ENCODE measurements at places on chromosomes 4 and X.

DNA sequence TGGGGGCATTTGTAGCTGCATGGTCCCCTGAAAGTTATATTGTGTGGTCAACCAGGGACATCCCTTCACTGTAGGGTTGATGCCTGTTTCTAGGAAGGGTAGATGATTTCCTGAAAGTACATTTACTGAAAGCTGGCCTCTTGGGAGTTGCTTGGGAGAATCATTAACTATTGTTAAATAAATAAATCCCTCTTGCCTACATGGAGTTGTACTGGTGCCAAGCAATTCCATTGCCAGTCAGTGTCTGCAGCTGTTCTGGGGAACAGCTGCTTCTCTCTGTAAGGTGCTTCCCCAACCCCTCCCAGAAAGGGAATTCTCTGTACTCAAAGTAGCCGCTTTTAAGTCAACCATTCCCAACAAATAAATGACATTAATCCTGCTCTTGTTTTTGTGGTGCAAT, 51.1 kb downstream of the C4orf51 start:
- peak; percentile 63 for DNase-seq

GRCh38 chr4:139295206-139295941, 5.9 kb upstream of the NAA15 start:
- peak; percentile 90 for DNase-seq

DNA sequence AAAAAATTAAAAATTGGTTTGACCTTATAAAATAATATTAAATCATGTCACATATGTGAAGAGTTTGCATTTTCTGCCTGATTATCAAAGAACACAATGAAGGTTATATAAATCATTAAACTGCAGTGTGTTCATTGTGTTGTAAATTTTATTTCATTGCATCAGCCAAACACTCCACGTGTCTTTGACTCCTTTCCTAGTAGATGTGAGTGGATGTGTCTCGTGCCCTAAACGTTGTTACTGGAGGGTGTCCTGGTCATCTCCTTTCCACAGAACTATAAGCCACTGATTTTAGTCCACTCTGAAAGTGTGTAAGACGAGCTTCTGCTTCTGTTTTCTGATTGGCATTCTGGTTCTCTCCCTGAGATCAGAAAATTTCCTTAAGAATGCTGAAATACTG, 127.3 kb downstream of the NDST4 start:
- no peak for DNase-seq

DNA sequence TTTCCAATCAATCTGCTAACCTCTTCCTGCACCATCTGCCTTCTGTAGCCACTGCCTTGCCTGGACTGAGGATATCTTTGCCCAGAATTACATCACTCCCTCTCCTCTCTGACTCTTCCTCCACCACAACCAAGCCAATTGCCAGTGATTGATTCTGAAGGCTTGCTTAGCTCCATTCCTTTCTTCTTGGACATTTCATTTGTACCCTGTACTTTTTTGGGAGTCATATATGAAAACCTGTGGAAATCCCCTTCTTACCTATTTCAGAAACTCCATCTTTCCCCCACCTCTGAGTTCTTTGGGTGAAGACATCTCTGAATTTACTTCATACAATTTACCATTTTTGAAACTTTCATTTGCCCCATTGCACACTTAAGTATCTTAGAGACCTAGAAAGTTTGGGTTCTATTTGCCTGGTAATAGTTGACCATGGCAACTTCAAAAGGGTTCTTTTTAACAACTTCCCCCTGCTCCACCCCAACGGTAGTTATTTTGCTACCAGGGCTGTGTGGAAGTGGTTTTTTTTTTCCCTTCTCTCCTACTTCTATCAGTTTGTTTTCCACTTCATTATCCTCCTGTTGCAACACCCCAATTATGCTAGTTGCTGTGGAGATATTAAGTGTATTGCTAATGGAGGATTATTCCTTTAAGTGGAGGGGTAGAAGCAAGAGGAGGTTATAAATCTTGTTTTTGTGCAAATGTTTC, 14.3 kb downstream of the SGMS2 start:
- DNase-seq: no peak

GRCh38 chr4:76881375-76881774, 16.6 kb downstream of the SOWAHB start:
- DNase-seq: no peak

DNA sequence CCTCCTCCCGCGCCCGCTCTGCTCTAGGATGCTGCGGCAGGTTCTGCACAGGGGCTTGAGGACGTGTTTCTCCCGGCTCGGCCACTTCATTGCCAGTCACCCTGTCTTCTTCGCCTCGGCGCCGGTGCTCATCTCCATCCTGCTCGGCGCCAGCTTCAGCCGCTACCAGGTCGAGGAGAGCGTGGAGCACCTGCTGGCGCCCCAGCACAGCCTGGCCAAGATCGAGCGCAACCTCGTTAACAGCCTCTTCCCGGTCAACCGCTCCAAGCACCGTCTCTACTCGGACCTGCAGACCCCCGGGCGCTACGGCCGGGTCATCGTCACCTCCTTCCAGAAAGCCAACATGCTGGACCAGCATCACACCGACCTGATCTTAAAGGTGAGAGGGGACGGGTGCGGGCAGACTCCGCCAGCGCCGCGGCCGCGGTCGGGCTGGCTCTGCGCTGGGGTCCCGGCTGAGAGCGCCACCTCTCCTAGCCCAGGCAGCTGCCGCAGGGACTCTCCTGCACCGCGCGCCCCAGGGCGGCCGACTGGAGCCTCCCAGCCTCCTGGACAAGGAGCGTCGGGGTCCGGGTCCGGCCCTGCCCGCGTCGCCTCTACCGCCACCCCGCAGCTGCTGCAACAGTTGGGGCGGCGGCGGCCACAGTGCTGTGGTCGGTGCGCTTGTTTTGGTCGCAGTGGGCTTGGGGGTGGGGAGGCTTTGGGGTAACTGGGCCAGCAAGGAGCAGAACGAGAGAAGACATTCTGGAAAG, at the start of gene PTCHD1:
Gene PTCHD1 (plus strand): TSS at position 2 of the 752 bp plus-strand sequence. CDS start 27 bp downstream, at position 29.
- DNase-seq: no peak

DNA sequence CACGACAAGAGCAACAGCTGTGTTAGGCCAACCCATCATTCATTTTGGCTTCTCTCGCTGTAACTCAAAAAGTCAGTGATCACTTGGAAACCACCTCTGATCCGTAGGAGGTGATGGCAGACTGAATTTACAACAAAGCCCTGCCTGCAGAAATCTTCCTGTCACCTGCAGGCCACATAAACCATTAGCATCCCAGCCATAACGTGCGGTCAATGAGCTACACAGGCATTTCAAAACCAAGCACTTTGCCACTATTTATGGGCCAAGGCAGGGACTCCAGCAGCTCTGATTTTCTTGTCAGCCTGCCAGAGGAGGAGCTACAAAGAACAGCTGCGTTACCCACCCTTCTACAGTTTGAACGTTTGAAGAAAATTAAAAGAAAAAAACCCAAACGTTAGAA, 228.1 kb upstream of the PPARGC1A start:
- DNase-seq: no peak

DNA sequence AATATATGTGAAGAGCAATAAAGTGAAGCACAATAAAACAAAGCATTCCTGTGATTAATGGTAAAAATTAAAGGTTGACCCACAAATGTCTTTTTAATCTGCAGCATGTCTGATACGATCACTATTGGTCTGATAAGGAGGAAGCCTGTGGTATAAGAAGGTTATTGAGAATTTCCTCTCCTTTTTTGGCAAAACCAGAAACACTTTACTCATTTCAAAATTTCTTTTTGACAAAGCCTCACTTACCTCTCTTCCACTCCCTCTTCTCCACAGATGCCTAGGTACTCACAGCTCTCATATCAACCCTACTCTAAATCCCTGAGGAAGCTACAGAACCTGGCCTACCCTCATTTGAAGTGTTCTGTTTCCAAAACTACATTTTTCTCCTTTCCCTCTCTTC, 56.1 kb downstream of the TSPAN5 start:
- DNase-seq: no peak

GRCh38 chrX:141164406-141164805, 12.5 kb downstream of the LDOC1 start:
- DNase-seq: no peak

DNA sequence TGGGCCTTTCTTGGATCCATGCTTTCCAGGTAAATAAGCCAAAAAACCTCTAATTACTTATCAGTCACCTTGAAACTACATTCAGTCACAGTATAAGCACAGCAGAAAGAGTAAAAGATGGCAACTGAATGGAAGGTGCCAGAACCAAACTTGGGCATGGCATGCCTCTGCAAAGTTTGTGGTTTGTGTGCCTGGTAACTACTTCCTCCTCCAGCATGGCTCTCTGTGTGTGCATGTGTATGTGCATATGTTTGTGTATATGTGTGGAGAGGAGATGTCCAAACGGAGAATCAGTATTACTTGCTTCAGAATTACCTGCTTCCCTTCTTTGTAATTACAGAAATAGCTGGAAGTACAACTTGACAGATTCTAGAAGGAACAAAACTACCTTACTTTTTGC, 67.5 kb downstream of the AGTR2 start:
- DNase-seq: no peak

DNA sequence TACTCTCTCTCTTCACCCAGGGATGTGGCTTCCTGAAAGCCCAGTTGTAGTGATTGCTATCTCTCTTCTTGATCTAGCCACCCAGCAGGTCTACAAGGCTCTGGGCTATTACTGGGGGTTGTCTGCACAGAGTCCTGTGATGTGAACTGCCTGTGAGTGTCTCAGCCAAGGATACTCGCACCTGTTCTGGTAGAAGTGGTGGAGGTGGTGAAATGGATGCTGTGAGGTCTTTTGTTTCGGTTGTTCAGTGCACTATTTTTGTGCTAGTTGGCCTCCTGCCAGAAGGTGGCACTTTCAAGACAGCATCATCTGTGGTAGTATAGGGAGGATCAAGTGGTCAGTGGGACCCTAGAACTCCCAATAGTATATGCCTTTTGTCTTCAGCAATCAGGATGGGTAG, 268.0 kb downstream of the GABRG1 start:
- DNase-seq: no peak

GRCh38 chr4:76772498-76773106, 125.3 kb downstream of the SOWAHB start:
- DNase-seq: peak; percentile 84

- peak; percentile 5 for DNase-seq
Measured at GRCh38 chr4:144906181-144906925, 191.6 kb downstream of the ANAPC10 start.

DNA sequence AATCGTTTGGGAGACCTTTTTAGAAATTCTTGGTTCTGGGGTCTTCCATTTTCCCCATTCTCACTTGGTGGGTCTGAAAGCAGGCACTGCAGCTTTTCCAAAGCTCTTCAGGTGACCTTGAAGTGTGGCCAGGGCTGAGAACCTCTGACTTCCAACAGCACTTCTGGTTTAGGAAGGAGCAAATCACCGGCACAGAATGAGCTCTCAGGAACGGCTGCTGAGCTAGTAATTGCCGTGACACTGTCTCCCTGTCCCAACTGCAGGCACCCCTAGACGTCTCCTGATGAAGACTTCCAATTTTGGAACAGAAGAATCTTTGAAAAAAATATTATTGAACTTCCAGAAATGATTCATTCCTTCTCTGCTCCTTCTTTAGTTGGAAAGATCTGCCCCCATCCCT, 31.3 kb downstream of the CD38 start:
- no peak for DNase-seq

DNA sequence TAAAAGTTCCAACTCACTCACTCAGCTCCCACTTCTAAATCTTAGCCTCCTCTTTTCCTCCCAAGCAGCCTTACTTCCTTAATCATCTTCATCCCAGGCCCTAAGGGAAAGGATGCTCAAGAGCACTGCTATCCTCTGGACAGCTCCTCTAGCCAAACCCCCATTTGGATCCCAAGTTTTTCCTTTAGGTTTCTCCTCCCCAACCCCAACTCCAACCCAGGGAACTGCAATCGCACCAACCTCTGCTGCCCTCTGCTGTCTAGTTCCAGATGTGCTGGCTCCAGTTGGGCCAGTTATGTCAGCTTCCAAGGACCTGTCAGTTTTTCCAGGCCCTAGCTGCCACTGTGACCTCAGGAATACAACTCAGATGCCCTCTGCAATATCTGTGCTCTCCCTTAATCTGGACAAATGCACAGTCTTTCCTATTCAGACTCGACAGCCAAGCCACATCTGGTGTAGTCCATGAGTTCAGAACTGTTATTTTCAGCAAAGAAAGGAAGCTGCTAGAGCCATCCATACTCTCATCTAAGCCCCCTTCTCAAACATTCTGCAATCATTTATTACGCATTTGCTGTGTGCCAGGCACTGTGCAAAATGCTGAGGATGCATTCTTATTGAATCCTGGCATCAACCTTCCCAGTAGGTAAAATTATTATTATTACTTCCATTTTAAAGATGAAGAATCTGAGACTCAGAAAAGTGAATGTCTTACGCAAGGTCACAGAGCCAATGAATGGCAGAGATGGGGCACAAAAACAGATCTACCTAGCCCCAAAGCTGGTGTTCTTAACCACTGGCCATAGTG, 12.3 kb upstream of the XPNPEP2 start:
- DNase-seq: peak; percentile 57

DNA sequence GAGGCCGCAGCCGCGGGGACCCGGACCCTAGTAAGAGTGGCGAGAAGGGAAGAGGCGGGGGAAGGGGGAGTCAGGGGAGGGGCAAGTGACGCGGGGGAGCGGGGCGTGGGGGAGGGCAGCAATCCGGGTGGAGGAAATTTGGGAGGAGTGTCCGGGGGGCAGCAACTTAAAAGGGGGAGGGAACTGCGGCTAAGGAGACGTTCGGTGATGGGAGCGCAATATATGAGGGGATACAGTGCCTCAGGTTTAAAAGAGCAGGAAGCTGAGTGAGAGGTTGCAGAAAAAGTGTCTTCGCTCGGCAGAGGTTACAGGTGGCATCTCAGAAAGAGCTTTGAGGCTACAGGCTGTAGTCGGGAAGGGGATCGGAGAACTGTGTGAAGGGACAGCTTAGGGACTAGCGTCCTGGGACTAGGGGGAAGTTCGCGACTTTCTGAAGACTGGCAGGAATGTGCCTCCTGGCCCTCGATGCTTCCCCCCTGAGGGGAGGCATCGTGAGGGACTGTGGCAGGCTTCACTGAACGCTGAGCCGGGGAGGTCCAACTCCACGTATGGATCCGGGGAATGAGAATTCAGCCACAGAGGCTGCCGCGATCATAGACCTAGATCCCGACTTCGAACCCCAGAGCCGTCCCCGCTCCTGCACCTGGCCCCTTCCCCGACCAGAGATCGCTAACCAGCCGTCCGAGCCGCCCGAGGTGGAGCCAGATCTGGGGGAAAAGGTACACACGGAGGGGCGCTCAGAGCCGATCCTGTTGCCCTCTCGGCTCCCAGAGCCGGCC, 519 bp downstream of the FOXO4 start:
- no peak for DNase-seq

GRCh38 chr4:111283066-111283677, 660.3 kb upstream of the PITX2 start:
- DNase-seq: peak; percentile 54

DNA sequence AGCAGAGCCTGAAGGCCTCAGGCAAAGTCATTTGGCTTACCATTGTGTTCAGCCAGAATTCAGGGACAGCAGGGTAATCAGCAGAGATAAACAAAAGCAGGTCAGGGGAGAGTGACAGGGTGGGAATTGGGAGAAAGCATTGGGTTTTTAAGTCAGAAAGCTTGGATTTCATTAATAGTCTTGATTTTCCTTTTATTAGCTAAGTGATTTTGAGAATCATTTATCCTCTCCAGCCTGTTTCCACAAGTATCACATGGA, 410.1 kb downstream of the HNRNPD start:
- DNase-seq: no peak

DNA sequence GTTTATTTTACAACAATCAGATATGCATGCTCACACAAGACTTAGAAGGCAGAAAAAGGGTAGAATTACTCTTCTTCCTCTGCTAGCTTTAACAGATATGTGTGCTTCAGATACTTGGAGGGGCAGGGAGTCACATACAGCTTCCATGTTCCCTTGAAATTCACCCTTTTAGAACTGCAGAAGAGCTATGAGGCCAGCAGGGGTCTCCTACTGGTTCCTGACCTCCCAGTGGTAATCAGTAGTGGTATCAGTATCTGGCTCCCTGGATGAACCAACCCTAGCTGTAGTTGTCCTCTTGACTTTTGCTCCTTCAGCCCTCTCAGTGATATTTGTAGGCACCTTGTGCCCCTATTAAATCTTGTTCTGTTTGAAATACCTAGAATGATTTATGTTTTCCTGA, 81.5 kb downstream of the RCHY1 start:
- peak; percentile 6 for DNase-seq

Measured in fibroblast of skin of back (primary cell).